ENCODE measurements at places on chromosomes 7 and 10.

GRCh38 chr10:77604941-77605351 lies 32.7 kb downstream of the KCNMA1 start:
- DNase-seq = no peak

- DNase-seq = no peak
These were observed 1.9 kb upstream of the BHLHA15 start for GRCh38 chr7:98209166-98209920.

GRCh38 chr7:55191161-55191925 lies 172.5 kb downstream of the EGFR start:
- DNase-seq = no peak

DNA sequence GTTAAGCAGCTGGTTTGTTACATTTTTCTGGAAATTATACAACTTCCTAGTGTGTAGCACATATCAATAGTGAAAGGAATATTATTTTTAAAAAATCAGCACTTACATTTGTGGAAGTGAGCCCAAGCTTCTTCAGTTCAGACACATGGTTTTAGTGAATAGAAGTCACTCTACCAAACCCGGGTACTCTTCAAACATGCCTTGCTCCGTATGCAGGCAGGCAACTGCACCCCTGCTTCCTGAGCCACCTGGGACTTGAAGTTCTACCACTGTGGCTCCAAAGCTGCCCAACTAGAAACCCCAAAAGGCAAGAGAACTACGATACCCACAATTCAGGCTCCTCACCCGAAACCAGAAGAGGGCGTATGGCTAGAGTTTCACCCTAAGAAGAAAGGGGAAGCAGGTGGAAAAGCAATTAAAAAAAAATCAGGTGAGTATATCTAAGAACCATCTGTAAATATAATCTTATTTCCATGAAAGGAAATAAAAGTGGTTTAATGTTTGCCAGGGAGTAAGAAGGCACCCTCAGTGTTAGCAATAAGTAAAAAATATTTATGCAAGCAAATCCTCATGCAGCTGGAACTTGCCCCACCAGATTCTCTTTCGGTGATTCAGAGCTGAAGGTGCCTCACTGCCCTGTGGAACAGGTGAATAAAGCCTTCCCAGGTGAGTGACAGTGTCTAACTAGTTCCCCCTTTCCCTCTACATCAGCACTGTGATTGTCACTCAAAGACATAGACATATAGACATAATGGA lies at the start of gene MACC1:
TSS of gene MACC1 (minus strand) at position 192 of the 756 bp plus-strand sequence. CDS start 55,522 bp downstream, outside the sequence.
- peak; percentile 32 for DNase-seq

DNA sequence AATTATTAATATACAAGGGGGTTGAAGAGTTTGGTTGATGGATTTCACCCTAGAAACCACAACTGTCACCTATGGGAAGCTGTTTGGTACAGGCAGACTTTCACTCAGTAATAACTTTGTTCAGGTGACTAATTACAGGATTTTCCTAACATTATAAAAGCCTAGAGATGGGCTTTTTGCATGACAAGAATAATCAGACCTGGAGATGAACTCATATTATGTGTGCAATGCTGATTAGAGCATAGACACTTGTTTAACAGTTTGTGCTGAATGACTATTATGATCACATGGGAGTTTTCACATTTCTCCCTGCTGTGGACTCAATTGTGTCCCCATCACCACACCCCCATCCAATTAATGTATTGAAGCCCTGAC lies 90.2 kb upstream of the STEAP4 start:
- no peak for DNase-seq

DNA sequence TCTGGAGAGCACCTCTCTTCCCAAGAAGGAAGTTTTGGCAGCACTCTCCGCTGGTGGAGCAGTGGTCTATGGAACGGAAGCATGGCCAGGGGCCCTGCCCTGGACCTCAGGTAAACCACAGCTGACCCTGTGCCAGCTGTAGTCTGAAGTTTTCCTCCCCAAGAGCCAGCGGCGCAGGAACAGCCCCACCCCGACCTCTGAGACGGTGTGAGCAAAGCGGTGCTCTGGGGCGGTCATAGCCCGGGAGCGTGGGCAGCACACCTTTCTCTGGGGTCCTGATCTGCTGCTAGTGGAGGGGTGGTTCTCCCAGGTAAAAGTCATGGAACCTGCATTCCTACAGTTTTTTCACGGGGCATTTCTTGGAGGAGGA lies 52.6 kb downstream of the TSPAN15 start:
- no peak for DNase-seq

GRCh38 chr10:112278871-112279270 lies 4.3 kb upstream of the TECTB start:
- DNase-seq = no peak

DNA sequence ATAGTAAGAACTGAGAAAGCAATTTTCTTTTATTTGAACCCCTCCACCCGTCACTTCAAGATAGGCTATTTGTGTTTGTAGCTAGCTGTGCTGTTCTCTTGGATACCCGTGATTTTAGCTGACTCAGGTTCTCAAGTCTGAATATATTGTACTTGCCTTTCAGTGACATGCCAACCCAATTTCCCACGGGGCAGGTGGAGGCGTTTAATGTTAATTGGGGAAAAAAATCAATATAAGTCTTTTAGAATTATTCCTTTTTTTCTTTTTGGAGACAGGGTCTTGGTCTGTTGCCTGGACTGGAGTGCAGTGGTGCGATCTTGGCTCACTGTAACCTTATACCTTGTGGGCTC lies 36.4 kb downstream of the ZRANB1 start:
- DNase-seq = no peak

DNA sequence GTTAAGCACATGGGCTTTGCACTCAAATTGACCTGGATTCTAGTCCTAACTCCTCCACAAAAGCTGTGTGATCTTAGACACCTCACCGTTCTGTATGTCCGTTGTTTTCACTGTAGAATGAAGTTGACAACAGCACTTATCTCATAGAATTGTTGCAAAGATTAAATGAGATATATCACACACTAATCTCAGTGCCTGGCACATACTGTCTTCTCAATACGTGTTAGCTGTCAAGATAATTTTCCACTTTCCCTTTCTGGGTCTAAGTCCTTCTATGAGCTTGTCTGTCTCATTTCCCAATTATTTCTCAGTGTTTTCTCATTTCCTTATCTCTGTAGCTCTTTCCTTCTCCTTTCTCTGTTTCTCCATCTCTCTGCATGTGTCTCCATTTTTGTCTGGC lies 296.6 kb downstream of the KCNMA1 start:
- no peak for DNase-seq

DNA sequence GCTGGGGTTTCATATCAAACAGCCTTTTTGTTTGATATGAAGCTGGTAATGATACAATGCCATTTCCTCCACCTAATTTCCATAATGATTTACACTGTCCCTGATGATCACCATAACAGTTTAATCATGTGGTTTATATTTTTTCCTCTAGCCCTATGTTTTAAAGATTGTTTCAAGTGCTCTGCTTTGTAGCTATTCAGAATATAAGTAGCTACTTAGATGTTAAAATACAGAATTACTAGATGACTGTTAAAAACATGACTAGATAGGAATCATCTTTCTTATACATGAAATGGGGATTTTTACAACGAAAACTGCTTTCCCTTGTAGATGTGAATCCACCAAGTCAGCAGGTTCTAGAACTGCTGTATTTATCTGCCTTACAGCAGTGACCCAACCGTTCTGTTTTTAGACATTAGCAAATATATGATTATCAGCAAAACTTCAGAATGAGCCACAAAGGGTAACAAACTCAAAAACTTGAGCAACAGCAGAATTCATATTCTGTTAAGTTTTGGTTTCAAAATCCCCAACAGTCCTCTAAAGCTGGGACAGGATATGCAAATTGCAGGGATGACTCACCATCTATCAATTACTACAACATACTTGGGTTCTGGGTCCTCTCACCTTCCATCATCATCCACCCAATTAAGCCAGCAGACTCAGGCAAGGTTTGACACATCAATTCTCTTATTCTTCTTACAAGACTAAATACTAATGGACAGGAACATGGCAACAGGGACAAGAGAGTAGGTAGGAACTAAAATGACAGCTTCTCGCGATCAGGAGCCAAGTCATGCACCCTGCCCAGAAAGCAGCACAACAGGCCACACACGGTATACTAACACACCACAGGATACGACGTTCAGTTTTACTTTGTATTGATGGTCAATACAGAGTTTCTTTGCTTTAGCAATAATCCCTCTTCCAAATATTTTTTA lies 83.9 kb downstream of the PIP4K2A start:
- DNase-seq = no peak

- no peak for DNase-seq
These were observed 3.5 kb downstream of the SKIDA1 start for GRCh38 chr10:21521751-21522533.

- DNase-seq = no peak
These were observed 366.9 kb downstream of the PHTF2 start for GRCh38 chr7:78165454-78165853.

GRCh38 chr7:110868458-110868857 lies 222.5 kb upstream of the LRRN3 start:
- DNase-seq = no peak

GRCh38 chr7:83520726-83521125 lies 128.2 kb downstream of the SEMA3E start:
- no peak for DNase-seq

DNA sequence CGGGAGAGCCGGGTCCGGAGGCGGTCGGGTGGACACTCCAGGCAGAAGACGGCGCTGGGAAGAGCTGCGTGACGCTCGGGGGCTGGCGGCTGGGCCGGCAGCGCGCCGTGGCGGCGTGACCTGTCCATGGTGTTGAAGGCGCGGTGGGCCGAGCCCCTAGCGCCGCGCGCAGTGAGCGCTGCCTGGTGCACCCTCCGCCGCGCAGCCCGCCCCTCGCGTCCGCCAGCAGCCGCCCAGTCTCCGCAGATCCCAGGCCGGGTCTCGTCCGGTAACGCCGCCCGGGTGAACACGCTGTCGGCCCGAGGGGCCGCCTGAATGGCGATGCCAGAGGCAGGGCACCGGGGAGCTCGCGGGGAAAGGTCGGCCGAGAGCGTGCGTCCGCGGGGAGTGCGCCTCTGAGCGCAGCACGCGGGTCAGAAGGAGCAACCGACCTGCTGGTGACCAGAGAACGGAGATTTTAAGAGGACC lies 657 bp upstream of the TMEM178B start:
- DNase-seq = no peak

DNA sequence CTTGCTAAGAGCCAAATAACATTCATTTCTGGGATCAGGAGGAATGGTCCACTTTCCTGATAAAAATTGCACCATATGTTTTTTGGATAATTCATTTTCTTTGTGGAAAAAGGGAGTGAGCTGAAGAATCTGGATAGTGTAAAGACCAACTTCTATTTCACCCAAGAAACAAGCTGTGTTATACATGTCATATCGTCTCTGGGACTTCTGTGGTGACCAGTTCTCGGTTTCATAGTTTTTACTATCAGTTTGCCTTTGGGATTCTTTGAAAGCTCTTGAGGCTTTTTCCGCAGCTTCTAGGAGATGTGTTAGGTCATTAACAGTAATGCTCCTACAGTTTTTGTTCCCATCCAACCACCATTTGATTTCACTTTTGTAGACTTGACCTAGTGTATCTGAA lies 14.4 kb upstream of the SAMD9 start:
- no peak for DNase-seq

DNA sequence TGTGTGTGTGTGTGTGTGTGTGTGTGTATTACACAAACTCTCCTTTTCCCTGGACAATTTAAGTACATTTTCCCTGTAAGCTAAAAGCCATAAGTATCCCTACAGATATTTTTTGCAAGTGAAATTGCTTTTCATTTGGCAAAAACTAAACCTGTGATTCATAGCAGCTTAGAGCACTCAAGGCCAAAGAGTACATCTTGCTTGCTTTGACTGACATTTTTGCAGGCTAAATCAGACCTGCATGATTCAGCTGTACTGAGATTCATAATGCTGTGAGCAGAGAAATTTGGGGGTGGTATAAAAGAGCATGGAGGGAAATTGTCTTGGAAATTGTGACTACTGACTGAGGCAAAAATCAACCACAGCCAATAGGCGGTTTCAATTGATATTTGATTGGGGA lies 500.4 kb downstream of the GFRA1 start:
- no peak for DNase-seq

DNA sequence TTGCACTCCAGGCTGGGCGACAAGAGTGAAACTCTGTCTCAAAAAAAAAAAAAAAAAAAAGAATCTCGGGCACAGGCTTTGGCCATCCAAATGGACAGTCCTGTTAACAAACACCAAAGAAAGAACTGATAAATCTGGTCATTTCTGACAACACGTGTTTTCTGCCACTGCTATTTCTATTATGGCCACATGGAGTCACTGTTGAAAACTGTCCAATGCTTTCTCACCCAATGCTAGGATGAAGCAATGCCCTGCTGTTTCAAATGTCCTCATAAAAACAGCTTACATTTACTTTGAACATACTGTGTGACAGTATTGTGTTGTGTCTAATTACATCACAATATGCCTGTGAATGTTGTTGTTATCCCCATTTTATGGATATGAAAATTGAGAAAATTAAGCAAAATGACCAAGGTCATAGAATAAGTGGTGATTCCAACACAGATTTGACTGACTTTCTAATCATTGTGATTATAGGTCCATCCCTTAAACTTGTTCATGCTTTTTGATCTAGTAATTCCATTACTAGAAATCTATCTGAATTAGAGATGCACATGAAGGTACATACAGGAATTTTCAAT lies 19.9 kb upstream of the MAP3K8 start:
- peak; percentile 60 for DNase-seq

DNA sequence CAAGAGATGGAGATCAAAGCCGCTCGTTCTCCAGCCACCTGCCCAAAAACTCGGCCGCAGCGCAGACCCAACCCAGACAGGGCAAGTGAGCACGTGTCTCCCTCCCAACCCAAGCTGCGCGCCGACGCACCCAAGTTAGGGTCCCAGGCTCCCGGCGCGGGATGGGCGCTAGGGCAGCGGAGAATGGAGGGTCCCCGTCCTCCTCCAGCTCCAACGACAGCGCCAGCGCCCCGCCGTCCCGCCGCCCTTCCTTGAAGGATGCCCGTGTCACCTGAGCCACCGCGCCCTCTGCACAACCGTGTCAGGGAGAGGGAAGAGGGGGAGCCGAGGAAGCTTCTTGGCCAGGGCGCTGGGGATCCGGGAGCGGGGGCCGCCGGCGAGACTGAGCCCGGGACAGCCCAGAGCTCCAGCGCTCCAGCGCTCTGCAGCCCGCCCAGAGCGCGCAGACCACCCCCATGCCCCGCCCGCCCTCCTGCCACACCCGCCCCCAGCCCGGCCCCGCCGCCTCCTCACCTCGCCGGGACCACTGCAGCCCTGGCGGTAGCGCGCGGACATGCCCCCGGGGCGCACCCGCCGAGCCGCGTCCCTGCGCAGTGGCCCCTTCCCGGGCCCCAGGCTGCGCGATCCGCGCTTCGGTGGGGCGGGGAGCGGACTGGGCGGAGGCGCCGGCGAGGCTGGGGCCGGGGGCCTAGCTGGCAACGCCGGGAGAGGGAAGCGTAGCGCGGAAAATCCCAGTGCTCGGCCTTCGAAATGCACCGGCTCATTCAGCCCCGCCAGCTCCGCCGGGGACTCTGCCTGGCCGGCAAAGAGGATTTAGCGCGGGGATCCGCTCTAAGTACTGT lies at the start of gene SLC16A12:
TSS of gene SLC16A12 (minus strand) at position 424 of the 842 bp plus-strand sequence. CDS start 73,016 bp downstream, outside the sequence.
- no peak for DNase-seq

- no peak for DNase-seq
These were observed 3.9 kb upstream of the SHH start for GRCh38 chr7:155816192-155816508.

DNA sequence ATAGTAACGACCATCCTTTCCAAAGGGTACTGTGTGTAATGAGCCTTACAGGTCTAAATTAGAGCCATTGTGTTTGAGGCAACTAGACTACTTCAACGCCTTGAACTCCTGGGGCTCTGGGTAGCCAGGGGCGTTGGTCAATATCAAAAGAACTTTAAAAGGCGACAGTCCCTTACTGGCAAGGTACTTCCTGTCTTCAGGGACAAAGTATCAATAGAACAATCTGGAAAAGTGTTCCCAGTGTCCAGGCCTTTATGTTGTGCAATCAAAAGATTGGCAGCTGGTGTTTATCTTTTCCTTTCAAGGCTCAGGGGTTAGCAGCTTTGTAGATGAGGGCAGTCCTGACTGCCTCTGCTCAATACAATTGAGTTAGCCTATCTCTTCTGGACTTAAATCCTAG lies 284.3 kb downstream of the PARD3 start:
- no peak for DNase-seq

All from GF-D8 (cell line).